ENCODE measurements at places on chromosomes 13 and 19.

GRCh38 chr13:107788464-107789165 lies 426.7 kb downstream of the LIG4 start:
- no peak for DNase-seq

DNA sequence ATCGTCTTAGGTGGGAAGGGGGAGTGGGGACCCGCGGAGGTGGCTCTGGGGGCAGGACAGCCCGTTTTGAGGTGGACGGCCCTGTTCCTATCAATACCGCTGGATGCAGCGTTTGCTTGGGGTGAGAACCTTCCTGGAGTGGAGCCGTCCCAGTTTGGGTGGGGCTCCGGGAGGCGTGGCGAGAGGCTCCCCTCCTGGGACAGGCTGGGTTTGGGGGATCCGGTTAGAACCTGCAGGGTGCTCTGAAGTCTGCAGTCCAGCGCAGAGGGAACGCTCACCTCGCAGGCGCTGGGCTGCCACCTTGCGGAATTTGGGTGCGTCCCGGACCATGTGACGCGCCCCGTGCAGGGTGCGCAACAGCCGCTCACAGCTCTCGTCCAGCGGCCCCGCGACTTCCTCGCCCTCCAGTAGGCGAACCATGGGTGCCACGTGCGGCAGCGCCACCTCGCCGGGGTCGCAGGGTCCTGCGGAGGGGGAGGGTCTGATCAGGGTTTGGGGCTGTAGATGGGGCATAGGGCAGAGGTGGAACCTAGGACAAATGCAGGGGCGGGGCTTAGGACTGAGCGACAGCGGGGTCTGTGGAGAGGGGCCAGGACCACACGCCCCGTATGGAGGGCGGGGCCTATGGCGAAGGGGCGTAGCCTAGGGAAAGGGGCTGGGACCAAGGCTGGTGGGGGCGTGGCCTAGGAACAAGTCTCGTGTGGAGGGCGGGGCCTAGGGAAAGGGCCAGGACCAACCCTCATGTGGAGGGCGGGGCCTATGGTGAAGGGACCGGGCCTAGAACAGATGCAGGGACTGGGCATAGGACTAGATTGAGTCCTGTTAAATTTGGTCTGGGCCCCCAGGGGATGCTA lies 13.8 kb downstream of the SH2D3A start:
- DNase-seq: peak; percentile 85

GRCh38 chr13:86877441-86877840 lies 793.7 kb upstream of the SLITRK5 start:
- no peak for DNase-seq

GRCh38 chr13:48648446-48648845 lies 5.3 kb upstream of the CYSLTR2 start:
- DNase-seq: no peak

GRCh38 chr19:14391156-14391821 lies 10.0 kb downstream of the ADGRE5 start:
- no peak for DNase-seq

GRCh38 chr19:34375598-34375997 lies 10.6 kb downstream of the GPI start:
- DNase-seq: no peak

GRCh38 chr13:75738841-75739240 lies 102.7 kb downstream of the LMO7 start:
- DNase-seq: no peak

- no peak for DNase-seq
Observed at GRCh38 chr19:35907377-35907745, 734 bp downstream of the TYROBP start.

DNA sequence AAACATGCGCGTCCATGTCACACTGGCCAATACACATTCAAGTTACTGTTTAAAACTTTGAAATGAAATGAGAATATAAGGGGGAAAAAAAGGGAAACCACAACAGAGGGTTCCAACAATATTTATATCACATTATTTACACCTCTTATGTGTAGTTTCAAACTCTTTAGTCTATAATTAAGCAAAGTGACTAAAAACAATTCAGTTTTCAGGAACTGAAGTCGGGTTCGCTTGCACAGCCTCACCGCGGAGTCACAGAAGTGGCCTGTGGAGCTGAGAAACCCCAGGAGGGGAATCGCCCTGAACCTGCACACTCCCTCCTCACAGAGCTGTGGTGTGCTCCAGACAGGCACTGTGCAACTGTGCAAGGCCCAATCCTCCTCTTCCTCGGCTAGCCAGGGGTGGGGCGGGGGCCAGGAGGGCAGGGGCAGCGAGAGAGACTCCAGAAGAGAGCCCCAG lies 75.9 kb downstream of the STK24 start:
- DNase-seq: no peak

- DNase-seq: no peak
Observed at GRCh38 chr19:3722443-3723109, 14.4 kb downstream of the TJP3 start.

DNA sequence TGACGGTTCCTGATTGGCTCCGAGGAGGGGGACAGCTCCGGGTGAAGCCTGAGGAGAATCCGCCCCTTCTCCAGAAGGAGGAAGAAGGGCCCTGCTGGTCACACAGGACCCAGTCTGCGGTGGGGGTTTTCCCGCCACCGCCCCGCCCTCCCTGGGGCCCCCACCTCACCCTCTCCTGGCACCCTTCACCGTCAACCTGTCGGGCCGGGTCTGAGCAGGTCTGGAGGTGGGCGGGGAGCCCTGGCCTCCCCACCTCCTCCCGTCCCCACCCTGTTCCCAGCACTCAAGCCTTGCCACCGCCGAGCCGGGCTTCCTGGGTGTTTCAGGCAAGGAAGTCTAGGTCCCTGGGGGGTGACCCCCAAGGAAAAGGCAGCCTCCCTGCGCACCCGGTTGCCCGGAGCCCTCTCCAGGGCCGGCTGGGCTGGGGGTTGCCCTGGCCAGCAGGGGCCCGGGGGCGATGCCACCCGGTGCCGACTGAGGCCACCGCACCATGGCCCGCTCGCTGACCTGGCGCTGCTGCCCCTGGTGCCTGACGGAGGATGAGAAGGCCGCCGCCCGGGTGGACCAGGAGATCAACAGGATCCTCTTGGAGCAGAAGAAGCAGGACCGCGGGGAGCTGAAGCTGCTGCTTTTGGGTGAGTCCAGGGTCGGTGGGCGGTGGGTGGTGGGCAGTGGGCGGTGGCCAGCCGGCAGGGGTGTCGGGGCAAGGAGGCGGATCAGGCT lies at the start of gene GNA15:
Gene GNA15 (plus strand): TSS at position 73 of the 723 bp plus-strand sequence. CDS start 418 bp downstream, at position 491.
- no peak for DNase-seq

DNA sequence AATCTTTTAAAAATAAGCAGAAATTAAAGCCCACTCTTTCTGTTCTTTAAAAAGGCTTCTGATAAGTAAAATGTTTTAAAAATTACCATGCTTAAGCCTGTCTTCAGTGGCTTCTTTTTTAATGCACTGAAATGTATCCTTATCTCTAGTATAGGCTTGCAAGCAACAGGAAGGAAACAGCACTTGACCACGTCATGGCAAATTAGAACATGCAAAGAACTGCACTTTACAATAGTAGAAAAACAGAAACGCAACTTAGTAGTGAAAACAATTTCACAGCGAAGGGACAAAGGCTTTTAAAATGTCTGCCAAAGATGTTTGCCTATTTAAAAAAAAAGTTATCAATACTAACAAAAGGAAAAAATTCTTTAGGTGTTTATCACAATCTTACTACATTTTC lies 36.3 kb downstream of the ELF1 start:
- no peak for DNase-seq

DNA sequence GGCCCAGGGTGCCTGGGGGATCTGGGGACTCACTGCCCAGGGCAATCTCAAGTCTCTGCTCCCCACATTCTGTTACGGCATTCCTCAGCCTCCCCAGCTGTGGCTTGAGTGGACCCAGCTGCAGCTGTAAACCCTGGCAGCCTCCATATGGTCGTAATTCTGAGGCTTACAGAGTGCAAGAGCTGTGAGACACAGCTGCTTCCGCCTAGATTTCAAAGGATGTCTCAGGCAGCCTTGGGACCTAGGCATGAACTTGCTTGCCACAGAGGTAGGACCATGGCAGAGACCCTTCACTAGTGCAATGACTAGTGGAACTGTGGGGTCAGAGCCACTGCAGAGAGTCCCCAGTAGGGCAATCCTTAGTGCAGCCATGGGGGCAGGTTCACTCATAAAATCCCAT lies 297.5 kb downstream of the ENOX1 start:
- DNase-seq: no peak

GRCh38 chr19:18425515-18426415 lies 6.6 kb downstream of the SSBP4 start:
- DNase-seq: peak; percentile 91

DNA sequence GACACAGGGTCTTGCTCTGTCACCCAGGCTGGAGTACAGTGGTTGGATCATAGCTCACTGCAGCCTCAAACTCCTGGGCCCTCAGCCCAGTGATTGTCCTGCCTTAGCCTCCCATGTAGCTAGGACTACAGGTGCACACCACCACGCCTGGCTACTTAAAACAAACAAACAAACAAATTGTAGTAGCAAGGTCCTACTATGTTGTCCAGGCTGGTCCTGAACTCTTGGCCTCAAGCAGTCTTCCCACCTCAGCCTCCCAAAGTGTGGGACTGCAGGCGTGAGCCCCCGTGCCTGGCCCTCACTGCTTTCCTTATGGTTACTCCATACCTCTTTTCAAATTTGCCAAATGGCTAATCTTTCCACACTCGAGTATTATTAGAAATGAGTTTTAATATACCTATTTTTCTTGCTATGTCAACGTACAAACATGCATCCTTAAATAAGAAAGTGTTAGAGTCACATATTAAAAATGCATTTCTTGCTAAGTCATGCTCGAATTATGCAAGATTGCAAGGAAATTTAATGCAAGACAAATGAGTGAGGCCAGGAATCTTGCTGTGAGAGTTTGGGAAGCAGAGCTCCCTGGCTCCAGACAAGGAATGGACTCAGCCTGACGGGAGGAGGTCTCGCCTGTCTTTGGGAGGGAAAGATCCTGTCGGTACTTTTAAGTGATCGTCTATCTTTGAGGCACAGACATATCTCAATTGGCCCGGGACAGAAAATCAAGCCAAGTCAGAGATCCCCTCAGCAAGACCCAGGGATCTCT lies 39.4 kb downstream of the RFX2 start:
- peak; percentile 84 for DNase-seq

DNA sequence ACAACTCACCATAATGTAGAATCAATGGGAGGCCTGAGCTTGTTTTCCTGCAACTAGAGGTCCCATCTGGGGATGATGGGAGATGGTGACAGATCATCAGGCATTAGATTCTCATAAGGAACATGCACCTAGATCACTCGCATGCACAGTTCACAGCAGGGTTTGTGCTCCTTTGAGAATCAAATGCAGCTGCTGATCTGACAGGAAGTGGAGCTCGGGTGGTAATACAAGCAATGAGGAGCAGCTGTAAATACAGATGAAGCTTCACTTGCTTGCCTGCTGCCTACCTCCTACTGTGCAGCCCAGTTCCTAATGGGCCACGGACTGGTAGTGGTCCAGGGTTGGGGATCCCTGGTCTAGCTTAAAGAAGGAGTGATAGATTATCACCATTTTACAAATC lies 33.0 kb downstream of the KPNA3 start:
- no peak for DNase-seq

DNA sequence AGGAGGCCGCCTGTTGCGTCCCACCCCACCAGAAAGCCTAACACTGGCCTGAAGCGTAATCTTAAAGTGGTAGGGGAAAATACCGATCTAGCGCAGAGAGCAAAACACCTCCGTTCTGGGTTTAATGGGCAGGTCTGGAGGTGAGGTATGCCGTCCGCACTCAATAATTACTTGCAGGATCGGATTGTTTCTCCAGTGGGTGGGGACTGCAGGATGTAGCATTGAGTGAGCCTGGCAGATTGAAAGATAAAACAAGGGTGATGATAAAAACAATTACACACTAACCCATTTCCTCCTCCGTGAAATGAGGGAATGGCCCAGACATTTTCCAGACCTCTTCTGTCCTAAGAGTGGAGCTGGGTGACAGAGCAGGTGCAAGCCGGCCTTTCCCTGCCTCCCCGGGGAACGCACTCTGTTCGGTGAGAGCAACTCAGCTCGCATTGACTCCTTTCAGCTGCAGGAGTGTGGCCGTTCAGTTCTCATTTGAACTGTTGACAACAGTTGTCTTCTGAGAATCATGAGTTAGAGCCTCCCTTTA lies 110.2 kb upstream of the DOCK9 start:
- no peak for DNase-seq

DNA sequence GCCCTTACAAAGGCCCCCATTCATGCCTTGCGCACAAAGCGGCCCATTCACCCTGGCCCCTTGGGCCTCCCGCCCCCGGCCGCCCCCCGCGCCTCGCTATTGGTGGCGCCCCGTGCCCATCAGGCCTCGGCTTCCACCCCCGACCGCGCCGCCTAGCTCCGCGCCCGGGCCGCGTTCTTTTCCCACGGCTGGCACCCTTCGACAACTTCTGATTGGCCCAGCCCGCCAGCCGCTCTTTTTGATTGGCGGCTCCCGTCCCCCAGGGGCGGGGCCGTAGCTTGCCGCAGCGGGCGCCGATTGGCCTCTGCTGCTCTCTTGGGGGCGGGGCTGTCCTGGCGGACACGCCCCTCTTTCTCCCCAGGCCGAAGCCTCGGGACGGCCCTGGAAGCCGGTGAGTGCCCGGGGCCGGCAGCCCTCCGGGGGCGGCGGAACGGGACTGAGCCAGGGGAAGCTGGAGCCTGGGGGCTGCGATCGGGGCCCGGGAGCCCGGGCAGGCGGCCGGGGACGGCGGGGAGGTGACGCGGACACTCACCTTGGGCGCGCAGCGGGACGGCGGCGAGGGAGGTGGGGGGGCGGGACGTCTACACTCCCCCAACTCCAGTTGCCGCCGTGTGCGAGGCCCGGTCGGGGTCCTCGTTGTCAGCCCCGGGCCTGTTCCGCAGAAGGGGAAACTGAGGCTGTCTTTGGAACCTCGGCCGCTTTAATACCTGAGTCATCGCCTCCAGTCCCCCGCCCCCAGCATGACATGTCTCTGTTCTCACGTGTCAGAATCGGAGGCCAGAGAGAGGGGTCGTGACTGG lies at the start of gene MYH14:
Gene MYH14 (plus strand): TSS at position 342 of the 800 bp plus-strand sequence. CDS start 6,744 bp downstream, outside the sequence.
- DNase-seq: peak; percentile 16

GRCh38 chr13:79451500-79451962 lies 29.4 kb upstream of the NDFIP2 start:
- DNase-seq: peak; percentile 92

DNA sequence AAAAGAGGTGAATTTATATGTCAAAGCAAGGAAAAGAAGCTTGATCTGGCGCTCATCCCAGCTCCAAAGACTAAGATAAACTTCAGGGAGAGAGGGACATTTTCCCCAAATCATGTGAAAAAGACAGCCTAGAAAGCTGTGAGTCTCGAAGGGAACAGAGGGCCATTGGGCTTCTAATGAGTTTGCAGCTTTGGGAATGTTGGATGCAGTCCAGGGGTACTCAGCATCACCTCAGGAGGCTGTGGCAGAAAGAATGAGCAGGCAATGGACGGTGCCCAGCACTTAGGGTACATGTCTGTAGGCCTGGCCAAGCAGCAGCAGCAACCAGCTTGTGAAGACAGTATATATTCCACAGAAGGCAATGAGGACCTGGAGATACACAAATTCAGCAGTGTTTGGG lies 25.7 kb upstream of the WASF3 start:
- no peak for DNase-seq

DNA sequence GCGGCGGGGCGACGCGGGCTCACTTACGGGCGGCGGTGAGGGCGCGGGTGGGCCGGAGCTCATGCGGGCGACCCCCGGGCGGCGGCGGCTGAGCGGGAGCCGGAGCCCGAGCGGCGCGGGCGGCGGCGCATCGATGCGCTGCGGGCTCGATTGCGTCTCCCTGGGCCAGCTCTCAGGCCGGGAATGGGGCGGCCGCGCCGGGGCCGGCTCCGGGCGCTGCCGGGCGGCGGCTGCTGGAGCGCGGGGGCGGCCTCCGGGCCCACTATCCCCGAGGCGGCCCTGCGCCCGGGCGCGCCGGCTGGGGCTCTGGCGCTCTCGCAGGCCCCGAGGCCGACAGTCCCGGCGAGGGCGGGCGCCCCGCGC lies 1.4 kb upstream of the TSHZ3 start:
- peak; percentile 64 for DNase-seq
